Activated T-helper 1 cell treated with anti-CD3 and anti-CD28 coated beads, Interleukin-2, amount 50 U/mL, for 16 hours (primary cell): ENCODE measurements at places on chromosomes 12 and 14.

- no peak for DNase-seq
These were observed at the start of gene OR6C70 for GRCh38 chr12:55470088-55470829. Gene OR6C70 (minus strand): TSS chr12:55470138. CDS start chr12:55470138, 0 bp downstream.

- DNase-seq: no peak
These were observed 790 bp downstream of the NEDD1 start for GRCh38 chr12:96907671-96908422.

DNA sequence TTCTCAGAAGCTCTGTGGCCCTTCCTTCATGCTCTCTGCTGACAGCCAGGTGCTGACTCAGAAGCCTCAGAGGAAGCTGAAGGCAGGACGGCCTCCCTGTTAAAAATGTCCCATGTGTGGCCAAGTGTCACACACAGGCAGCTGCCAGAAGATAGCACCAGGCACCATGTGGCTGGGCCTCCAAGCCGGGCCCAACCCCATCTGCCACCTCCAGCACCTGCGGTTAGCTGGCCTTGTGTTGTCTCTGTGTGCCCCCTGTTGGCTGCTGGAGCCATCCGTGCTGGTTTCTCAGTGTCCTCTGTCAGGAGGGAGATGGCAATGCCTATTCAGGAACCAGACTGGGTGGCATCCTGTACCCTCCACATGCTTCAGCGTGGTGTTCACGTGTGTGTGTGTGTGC, 63.2 kb downstream of the TSPAN11 start:
- DNase-seq: no peak

- DNase-seq: no peak
These were observed 486.5 kb downstream of the EGLN3 start for GRCh38 chr14:33464254-33464962.

DNA sequence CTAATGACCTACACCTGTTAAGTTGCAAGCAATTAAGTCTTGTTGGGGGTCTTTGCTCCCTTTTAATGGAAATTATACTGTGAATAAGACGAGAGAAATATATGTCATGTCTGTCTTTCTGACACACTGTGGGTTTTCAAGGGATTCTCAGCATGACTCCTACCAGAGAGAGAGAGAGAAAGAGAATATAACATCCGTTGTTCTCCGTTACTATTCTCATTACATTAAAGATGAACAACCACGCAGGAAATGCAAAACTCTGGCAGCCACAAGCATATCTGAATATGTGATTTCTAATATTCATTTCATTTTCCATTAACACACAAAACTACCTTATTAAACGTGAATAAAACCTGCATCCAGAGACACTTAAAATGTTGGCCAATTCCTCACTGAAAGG, 67.3 kb upstream of the EGLN3 start:
- no peak for DNase-seq
